Renal pelvis (tissue), 12 donors: ENCODE measurements at places on chromosomes 11 and 22. TPM values are rescaled to one million over a fixed set of nuclear protein-coding genes. Genes with fewer than 3 reads are reported as not detected.

DNA sequence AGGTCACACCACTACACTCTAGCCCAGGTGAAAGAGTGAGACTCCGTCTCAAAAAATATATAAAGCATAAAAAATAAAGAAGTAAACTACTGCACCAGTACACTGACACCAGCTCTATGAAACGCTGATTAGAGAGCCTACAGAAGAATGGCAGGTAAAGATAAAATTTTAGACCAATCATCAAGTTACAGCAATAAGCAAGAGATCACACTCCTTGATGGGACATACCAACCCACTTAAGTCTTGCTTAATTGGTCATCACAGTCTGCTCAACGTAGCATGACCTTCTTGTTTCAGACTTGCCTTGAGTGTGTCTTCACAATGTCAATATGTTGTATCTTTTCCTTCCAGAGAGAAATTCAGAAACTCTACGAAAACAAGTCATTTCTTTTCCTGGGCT lies 12.5 kb downstream of the SRPRA start:
- no peak for DNase-seq

GRCh38 chr11:120027546-120028180 lies 110.2 kb downstream of the TRIM29 start:
- DNase-seq = no peak

DNA sequence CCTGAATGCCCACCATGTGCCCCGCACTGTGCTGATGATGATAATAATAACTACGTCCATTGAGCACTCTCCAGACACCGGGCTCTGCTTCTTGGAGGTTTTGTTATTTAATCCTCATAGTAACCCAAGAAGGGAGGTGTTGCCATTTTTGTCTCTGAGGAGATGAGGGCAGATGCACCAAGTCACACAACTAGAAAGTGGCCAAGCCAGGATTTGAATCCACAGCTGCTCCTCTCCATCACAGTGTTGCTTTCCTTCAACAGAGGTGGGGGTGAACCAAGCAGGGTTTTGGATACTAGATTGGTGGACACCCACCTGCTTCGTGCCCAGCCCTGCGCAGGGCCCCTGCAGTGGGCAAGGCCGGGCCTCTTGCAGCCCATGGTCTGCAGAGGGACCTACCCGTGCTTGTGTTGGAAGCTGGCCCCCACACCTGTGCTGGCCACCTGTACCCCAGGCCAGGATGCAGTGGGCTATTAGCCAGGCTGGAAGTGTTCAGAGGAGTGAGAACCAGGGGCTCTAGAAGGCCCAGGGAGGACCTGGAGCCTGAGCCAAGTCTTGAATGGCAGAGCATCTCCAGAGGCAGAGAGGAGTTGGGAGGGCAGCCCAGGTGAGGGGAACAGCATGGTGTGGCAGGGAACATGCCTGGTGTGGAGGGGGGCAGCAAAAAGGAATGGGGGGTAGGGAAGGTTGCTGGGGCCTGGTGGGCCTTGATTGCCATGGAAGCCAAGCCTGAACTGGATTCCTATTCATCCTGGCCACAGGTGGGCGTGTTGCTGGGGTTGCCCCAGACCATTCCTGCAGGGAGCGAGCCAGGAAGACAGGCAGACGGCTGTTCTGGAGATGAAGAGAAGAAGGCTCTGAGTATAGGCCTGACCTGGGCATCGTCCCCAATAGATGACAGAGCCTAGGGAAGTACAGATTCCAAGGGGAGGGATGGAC lies 2.7 kb upstream of the DPP3 start:
- no peak for DNase-seq

DNA sequence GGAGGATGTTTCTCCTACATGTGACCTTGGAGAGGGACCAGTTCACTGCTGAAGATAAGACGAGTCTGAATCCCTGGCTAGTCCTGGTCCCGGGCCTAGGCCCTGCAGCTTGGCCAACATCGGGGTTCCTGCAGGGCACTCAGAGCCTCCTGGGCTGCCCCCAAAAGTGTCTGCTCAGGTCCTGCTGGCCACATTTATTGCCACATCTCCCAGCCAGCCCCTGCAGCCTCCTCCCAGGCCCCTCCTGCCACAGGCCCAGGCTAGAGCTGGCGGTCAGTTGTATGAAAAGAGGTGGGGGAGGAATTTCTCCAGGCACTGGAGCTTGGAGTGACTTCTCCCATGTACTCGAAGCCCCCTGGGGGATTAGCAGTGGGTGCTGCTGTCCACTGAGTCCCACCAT lies 56.5 kb upstream of the PPARA start:
- no peak for DNase-seq

GRCh38 chr11:27471589-27472397 lies 797 bp downstream of the LGR4 start:
- DNase-seq = no peak

- no peak for DNase-seq
Observed at GRCh38 chr22:37230673-37231405, 13.2 kb downstream of the RAC2 start.

DNA sequence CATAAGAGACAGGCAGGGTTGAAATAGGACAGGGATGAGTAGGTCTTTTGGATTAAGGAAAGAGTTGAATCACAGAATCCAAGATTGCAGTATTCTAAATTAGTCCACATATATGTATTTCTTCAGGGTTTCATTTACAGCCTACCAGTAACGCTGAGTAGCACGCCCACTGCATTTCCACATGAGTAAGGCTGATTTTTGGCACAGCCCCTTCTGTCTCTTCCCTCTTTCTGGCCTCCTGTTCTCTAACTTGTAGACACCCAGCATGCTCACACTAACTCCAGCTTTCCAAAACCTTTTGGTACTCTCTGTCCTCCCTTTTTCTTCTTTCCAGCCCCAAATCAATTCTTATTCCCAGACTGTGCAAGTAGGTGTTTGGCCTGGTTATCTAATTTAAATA lies 3.7 kb upstream of the SIK2 start:
- DNase-seq = no peak

DNA sequence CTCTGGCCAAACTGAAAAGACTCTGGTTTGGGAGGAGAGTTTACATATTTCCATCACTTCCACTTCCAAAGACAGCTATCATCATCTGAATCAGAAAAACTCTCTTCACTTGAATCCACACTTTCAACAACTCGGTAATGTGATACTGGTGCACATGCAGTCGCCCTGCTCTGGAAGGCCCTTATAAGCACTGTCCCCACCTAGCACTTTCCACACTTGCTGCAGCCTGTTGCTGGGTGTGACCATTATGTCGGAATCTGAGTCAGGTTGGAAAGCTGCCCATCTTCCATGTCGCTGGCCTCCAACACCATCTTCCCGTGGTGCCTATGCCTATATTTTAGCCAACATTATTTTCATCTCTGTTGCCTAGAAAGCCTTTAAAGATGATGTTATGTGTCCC lies 1.1 kb upstream of the OR10A5 start:
- DNase-seq = no peak

DNA sequence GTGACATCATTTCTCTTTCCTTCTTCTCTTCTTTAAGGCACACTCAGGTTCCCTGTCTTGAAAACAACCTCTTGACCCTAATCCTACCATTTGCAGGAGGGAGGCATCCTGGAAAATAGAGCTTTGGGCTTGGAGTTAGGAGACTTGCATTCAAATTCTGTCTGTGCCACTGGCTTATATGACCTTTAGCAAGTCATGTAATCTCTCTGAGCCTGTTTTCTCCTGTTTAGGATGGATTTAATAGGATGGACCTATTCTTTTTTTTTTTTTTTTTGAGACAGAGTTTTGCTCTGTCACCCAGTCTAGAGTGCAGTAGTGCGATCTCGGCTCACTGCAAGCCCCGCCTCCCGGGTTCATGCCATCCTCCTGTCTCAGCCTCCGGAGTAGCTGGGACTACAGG lies 25.1 kb upstream of the CCDC134 start:
- DNase-seq = no peak

DNA sequence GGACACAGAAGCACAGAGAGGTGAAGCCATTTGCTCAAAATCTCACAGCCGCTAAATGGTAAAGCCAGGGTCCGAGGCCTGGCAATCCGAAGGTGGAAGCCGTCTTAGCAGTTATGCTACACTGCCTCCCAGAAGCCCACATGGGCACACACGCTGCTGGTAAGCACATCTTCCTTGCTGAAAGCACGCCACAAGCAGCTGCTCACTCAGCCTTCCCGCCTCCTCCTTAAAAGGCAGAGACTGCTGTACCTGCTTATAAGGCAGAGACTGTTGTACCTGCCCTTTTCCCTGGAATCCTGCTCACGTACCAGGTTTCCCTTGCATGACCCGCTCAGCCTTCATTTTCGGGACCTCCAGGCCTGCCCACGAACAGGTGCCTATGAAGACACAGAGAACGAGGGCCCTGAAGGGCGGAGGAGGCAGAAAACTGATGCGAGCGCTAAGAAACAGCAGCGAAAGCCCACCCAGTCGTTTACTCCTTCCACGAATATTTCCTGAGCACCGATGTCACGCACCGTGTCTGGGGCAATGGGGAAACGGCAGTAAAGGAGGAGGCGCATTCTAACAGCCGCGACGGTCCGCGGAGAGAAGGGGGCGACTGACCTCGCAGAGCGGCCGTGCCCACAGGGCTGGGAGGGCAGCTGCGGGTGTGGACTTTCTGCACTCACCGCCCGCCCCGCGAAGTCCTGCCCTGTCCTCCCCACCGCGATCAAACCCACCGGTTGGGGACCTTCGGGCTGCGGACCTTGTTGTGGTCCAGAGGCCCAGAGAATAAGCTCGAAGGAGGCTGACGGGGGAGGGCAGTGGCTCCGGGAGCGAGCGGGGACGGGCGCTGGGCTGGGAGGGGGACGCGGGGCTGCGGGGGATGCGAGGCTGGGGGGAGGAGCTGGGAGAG lies 13.0 kb downstream of the SPATA19 start:
- DNase-seq = no peak

- no peak for DNase-seq
Observed at GRCh38 chr11:44400431-44400830, 90.5 kb upstream of the ALX4 start.

DNA sequence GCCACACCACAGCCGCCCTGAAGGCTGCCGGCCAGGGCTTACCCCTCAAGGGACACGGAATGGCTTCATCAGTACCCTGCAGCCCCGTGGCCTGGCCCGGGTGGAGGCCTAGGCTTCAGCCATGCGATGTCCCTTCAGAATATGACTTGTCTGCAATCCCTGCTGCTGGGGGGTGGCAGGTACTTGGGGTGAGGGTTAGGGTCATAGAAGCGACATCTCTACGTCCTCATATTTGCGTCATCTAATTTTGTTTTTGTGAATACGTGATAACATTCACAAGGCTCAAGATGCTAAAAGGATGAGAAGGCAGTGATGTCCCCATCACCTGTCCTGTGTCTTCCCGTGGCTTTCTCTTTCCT lies 6.4 kb downstream of the CCND1 start:
- DNase-seq = no peak

- no peak for DNase-seq
Observed at GRCh38 chr11:44980533-44981427, 30.1 kb upstream of the TP53I11 start.

Gene CCDC188
- polyA plus RNA-seq = 0.98 TPM

Gene HTR3B
- polyA plus RNA-seq = 0.25 TPM

Gene SCYL1
- 77.3 TPM for polyA plus RNA-seq

Gene MUC6
- polyA plus RNA-seq = 26.2 TPM

Gene ABTB2
- polyA plus RNA-seq = 8.1 TPM

Gene SLC22A8
- polyA plus RNA-seq = 60.6 TPM
